ENCODE measurements at places on chromosomes 2 and 18. TPM values are rescaled to one million over a fixed set of nuclear protein-coding genes. Genes with fewer than 3 reads are reported as not detected.
A peak's percentile ranks its signal among the peaks of the same experiment; 100 is the strongest.

GRCh38 chr2:112004253-112004645, 50.8 kb upstream of the TMEM87B start:
- no peak overlapping the region for H3K4me3 ChIP-seq
- H3K36me3 ChIP-seq: peaks cover 8% of the 10 kb centered on the region
- H3K27me3 ChIP-seq: no peaks in the 10 kb centered on the region
- no peak overlapping the region for H3K27ac ChIP-seq

GRCh38 chr18:34493099-34493544, 217.0 kb upstream of the DTNA start:
- no peaks in the 10 kb centered on the region for H3K36me3 ChIP-seq
- peak overlapping the region; percentile 56 for H3K4me3 ChIP-seq
- peak; percentile 76 for DNase-seq
- H3K4me1 ChIP-seq: peaks cover 12% of the 10 kb centered on the region

GRCh38 chr2:20353241-20353992, 2.8 kb upstream of the PUM2 start:
- DNase-seq: no peak
- H3K4me1 ChIP-seq: peaks cover 69% of the 10 kb centered on the region
- no peaks in the 10 kb centered on the region for H3K27me3 ChIP-seq
- H3K4me3 ChIP-seq: no peak overlapping the region
- no peaks in the 10 kb centered on the region for H3K36me3 ChIP-seq
- H3K27ac ChIP-seq: peak overlapping the region; percentile 99

DNA sequence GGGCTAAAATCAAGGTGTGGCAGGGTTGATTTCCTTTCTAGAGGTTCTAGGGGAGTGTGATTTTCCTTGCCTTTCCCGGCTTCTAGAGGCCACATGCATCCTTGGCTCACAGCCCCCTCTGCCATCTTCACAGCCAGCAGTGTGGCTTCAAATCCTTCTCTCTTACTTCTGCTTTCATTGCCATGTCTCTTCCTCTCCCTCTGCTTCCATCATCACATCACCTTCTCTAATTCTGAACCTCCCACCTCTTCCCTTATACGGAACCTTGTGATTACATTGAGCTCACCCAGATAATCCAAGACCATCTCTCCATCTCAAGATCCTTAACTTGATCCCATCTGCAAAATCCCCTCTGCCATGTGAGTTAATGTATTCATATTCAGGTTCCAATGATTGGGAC, 56.2 kb upstream of the RMDN2 start:
- DNase-seq: no peak
- H3K27ac ChIP-seq: no peak overlapping the region
- H3K27me3 ChIP-seq: no peaks in the 10 kb centered on the region
- no peaks in the 10 kb centered on the region for H3K36me3 ChIP-seq
- no peak overlapping the region for H3K4me3 ChIP-seq

GRCh38 chr2:63225964-63226686, 175.5 kb downstream of the OTX1 start:
- peaks cover 12% of the 10 kb centered on the region for H3K4me1 ChIP-seq
- H3K27ac ChIP-seq: no peak overlapping the region
- no peak for DNase-seq
- H3K4me3 ChIP-seq: no peak overlapping the region

GRCh38 chr2:43266711-43267111, 40.3 kb upstream of the ZFP36L2 start:
- H3K4me3 ChIP-seq: no peak overlapping the region
- H3K27ac ChIP-seq: peak overlapping the region; percentile 75
- H3K36me3 ChIP-seq: peaks cover 3% of the 10 kb centered on the region
- no peak for DNase-seq

DNA sequence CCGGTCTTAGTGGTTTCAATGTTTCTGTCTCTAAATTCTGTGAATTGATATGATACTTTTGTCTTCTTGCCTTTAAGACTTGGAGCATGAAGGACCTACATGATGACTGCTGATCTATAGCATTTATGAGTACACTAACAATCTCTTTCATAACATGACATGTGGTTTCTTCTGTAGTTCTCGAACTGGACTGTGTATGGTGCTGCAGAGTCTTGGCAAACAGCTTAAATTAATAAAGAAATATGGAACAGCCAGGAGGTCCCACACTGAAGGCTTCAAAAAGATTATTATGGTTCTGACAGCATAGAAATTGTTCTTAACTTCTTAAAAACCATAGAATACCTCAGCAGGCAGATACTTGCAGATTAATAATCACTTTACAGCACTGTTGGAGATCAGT, 145.0 kb downstream of the DCC start:
- no peaks in the 10 kb centered on the region for H3K36me3 ChIP-seq
- no peak for DNase-seq
- H3K27me3 ChIP-seq: no peaks in the 10 kb centered on the region
- no peak overlapping the region for H3K27ac ChIP-seq
- no peaks in the 10 kb centered on the region for H3K4me1 ChIP-seq

Gene NT5C1B
- not detected for total RNA-seq

Measured in suprapubic skin (tissue), 4 donors.